ENCODE measurements at places on chromosomes 3 and 15. TPM values are rescaled to one million over a fixed set of nuclear protein-coding genes. Genes with fewer than 3 reads are reported as not detected.

The HIGD2B gene
- total RNA-seq, result not detected

DNA sequence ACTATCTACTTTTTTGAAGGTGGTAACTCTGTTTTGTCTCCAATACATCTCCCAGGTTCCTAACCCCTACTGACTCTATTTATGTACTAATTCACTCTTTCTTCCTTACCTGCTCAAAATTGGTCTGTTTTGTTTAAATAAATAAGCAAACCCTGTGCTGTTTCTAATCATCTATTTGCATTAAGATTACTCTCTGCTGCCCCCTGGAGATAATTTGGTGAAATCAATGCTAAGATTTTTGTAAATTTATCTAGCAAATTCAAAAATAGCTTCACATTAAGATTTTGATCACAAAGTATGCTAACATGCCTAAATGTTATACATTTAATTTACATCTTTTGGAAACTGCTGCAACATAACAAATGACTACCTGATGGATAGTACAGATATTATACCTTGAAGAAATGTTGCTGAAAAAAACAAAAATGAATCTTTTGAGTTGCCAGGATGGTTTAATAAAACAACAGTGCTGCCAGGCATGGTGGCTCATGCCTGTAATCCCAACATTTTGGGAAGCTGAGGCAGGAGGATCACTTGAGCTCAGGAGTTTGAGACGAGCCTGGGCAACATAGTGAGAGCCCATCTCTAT lies 4.4 kb upstream of the CD200R1 start:
- no peak overlapping the region for H3K27ac ChIP-seq
- no peaks in the 10 kb centered on the region for H3K27me3 ChIP-seq
- no peak overlapping the region for H3K4me3 ChIP-seq
- no peak for DNase-seq
- H3K4me1 ChIP-seq, result no peaks in the 10 kb centered on the region

GRCh38 chr15:93035953-93036810 lies 52.8 kb downstream of the RGMA start:
- H3K4me3 ChIP-seq, result no peak overlapping the region
- peaks cover 5% of the 10 kb centered on the region for H3K36me3 ChIP-seq
- peaks cover 10% of the 10 kb centered on the region for H3K4me1 ChIP-seq

DNA sequence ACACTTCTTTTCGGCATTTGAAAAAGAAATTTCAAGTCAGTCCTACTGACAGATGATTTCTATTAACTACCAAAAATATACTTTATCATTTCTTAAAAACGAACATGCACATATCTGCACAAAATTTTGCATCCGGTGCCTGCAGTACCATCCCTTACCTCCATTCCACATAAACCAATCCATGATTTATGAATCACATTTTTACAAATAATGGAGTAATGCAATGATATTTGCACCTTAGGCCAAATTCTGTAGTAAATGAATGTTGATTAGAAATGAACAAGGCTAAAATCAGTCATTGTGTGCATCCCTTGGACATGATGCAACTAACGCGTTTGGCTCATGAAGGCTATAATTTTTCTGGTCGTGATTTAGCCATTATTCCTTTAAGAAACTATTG lies 46.5 kb downstream of the ROBO2 start:
- H3K27me3 ChIP-seq, result no peaks in the 10 kb centered on the region
- H3K36me3 ChIP-seq, result no peaks in the 10 kb centered on the region

The DUOXA2 gene
- total RNA-seq, result 0.11 TPM

- H3K36me3 ChIP-seq, result no peaks in the 10 kb centered on the region
- H3K4me1 ChIP-seq, result peaks cover 28% of the 10 kb centered on the region
- H3K27me3 ChIP-seq, result no peaks in the 10 kb centered on the region
These were observed 166.3 kb downstream of the VGLL4 start for GRCh38 chr3:11477407-11477911.
